ENCODE measurements at places on chromosomes 11 and 22.

- DNase-seq = peak; percentile 24
Observed at GRCh38 chr11:8338138-8338537, 74.5 kb upstream of the LMO1 start.

GRCh38 chr11:120089036-120090001, 48.6 kb downstream of the TRIM29 start:
- no peak for DNase-seq

DNA sequence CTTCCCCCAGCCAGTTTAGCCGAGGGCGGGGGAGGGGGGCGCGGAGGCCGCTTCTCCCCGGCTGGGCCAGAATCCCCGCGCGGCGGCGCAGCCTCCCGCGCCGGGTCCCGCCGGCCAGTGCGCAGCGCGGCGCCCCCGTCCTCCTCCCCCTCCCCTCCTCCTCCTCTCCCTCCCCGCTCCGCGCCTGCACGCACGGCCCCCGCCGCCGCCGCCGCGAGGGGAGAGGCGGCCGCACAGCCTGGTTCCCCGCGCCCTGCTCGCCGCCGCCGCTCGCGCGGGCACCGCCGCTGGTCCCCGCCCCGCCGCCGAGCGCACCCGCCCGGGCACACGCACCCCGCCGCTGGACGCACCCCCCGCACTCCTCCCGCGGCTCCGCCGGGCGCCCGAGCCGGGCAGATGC, at the start of gene FLRT1:
Gene FLRT1, plus strand, starts transcription at position 356 of the 400 bp plus-strand sequence. CDS start 80,337 bp downstream, outside the sequence.
- no peak for DNase-seq

DNA sequence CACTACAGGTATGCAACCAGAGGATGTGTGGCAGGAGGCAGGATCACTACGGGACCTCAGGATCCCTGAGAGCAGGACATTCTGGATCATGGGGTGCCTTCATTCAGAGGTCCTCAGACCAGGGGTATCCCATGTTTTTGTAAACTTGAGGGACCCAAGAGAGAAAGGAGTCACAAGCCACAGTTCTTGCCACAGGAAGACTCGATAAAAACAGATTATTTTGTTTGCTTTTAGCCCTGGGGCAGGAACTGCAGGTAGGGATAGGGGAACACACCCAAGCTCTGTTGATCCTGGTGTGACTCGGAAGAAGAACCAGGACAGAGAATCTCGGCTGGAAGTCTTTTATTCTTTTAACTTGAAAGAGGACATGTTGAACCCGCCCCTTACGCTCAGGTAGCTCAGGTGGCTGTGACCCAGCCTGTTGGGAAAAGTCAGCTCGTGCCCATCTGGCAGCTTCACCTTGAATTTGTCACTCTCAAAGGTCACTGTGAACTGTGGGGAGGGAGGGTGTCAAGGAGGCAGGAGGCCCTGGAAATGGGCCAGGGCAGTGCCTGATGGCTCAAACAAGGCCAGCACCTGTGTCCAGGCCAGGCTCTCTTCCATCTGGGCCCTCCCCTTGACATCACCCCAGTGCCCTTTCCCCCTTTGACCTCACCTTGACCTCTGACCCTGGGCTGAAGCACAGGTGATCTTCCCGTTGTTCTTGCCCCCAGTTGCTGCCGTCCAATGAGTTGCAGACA, 9.8 kb downstream of the LGALS2 start:
- DNase-seq = no peak

DNA sequence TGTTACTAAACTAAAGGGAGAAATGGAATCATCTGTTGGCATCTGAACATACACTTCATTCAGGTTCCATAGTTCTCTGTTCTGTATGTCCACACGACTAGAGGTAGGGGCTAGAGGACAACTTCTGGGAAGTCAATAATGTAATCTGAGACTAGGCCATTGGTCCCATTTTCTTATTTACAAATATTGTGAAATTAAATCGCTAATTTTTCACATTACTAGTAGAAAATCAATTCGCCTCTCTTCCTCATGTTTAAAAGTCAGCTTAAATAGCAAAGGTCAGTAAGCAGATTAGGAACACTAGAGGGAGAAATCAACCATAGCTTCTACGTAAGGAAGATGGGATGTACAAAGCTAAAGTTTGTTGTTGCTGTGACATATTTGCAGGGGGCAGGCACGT, 59.7 kb downstream of the CADM1 start:
- DNase-seq = no peak

GRCh38 chr11:47052165-47052564, 115.6 kb downstream of the CSTPP1 start:
- DNase-seq = no peak
